Activated naive CD8-positive, alpha-beta T cell treated with anti-CD3 and anti-CD28 coated beads for 36 hours (primary cell): ENCODE measurements at places on chromosomes 6 and 20. TPM values are rescaled to one million over a fixed set of nuclear protein-coding genes. Genes with fewer than 3 reads are reported as not detected.

DNA sequence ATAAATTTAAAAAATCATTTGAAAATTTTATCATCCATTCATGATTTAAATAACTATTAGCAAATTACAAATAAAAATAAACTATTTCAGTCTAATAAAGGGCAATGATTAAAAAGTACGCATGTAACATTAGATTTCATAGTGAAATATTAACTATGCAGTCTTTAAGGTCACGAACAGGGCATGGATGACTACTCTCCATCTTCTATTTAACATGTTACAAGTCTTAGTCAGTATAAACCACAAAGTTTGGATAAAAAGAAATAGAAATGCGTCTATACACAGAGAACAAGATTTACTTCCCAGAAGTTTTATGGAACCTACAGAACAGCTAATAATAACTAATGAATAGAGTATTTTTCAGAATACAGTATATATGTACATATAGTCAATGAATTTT lies 1016.0 kb downstream of the EYS start:
- no peak for DNase-seq

DNA sequence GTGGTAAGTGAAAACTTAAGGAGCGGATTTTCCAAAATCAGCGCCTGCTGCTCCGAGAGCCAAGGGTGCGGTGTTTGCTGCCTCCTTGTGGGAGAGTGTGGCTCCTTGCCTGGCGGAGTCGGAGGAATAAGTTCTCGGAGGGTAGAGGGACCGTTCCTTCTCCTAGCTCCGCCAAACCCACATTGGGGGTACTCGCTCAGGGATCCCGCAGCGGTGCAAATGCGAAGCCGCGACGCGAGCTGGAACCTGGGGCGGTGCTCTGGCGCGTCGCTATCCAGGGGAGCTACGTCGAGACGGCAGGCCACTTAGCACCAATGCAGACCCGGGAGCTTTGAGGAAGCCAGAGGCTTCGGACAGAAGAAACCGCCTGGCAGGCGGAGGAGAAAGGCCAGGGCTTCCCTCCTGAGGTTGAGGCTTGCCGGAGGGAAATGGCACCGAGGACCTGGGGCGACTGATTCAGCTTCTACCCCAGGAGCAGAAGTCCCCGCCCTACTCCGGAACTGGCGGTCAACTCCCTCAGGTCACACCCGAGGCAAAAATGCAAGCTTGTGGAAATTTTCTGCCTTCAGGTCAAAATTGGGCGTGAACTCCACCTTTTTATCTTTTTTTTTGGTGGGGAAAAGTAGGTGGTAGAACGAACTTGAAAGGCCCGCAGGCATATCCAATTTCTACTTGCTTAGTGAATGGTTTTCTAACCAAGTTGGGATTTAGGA lies 5.7 kb upstream of the DDX43 start:
- peak; percentile 55 for DNase-seq

DNA sequence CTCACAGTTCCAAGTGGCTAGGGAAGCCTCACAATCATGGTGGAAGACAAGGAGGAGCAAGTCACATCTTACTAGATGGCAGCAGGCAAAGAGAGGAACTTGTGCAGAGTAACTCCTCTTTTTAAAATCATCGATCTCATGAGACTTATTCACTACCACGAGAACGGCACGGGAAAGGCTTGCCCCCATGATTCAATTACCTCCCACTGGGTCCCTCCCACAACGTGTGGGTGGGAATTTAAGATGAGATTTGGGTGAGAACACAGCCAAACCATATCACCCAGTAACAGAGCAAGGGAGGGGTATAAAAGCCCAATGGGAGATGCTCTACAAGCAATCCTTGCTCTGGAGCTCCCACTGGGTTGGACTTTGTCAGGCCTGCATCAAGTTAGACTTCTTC lies 80.4 kb downstream of the JPH2 start:
- no peak for DNase-seq

- DNase-seq, result no peak
These were observed 29.2 kb downstream of the C6orf58 start for GRCh38 chr6:127606131-127606562.

- DNase-seq, result no peak
These were observed 14.5 kb downstream of the STX16 start for GRCh38 chr20:58665606-58666005.

DNA sequence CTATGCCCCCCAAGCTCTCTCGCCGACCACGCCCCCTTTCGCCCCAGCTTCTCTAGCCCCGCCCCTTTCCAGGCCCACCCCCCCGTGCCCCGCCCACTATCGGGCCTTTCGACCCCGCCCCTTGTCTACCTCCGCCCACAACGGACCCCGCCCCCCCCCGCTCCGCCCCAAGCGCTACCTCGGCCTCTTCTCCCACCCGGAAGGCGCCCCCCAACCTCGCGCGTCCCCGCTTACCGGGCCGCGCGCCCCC lies 200 bp downstream of the ZBTB22 start:
- no peak for DNase-seq

DNA sequence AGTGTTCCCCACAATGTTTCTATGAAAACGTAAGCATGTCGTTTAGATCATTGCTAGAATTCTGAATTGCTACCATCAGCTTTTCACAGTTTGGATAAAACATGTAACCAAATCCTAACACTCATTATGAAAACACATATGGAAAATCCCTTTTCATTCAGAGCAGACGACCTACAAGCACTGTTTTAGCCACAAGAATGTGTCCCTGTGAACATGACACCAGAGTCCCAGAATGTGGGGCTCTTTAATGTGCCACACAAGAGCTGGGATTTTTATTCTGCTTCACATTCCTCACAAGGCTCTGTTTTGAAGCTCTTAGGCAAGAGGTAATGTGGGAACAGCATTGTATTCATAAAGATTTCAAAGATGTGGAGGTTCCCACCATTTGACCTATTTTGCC lies 141.1 kb upstream of the CITED2 start:
- DNase-seq, result no peak

GRCh38 chr6:155112757-155113156 lies 117.6 kb downstream of the TIAM2 start:
- DNase-seq, result no peak

DNA sequence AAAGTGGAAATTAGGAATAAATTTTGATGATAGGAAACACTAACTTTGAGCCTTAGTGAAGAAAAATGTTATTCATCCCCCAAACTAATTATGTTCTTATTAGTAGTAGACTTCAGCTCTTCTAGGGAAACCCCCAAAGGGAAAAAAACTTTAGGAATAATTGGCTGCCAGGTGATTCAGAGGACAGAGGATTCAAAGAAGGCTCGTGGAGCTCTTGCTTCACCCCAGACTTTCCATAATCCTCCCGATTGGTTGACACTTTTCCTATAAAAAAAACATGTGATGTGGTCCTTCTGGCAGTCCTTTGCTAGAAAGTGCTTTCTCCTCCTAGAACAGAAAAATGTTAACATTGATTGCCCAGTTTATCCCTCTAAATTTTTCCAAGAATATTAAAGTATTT lies 5.6 kb upstream of the CCDC170 start:
- no peak for DNase-seq

- no peak for DNase-seq
These were observed 623 bp upstream of the MRPS26 start for GRCh38 chr20:3045042-3045815.

DNA sequence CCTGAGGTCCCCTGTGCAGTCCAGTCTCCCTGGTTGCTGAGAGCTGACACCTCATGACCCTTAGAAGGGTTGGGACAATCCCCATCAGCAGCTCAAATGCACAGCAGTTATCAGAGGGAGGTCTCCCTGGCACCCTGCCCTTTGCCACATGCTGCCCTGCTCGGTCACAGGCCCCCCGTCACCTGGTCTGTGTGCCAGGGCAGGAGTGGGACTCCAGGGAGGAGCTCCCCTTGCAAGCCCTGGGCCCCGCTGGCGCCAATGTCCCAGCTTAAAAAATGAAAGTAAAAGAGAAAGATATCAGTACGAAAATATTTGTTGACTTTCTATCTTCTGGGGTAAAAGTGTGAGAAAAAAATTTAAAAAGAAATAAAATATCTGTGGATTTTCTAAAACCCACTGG lies 68.1 kb upstream of the SLC22A16 start:
- no peak for DNase-seq

Gene ZNF343
- 8.8 TPM for total RNA-seq

- DNase-seq, result no peak
These were observed 215.1 kb downstream of the DLL1 start for GRCh38 chr6:170075659-170076223.

DNA sequence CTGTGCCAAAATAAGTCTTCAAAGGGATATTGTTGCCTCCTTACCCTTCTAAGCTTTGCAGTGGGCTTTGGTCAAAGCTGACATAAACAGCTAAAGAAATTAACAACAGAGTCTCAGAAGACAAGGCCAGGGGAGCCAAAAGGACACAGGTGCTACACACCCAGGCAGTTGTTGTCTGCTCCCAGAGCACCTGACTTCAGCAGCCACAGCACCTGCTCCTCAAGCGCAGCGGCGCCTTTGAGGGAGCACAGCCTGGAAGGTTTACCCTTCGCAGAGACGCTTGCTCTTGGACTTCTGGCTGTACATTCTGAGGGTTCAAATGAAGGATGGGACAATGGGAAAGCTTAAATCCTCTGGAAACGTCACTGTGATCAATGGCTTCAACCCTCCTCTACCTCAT lies 16.6 kb downstream of the B4GALT5 start:
- no peak for DNase-seq

DNA sequence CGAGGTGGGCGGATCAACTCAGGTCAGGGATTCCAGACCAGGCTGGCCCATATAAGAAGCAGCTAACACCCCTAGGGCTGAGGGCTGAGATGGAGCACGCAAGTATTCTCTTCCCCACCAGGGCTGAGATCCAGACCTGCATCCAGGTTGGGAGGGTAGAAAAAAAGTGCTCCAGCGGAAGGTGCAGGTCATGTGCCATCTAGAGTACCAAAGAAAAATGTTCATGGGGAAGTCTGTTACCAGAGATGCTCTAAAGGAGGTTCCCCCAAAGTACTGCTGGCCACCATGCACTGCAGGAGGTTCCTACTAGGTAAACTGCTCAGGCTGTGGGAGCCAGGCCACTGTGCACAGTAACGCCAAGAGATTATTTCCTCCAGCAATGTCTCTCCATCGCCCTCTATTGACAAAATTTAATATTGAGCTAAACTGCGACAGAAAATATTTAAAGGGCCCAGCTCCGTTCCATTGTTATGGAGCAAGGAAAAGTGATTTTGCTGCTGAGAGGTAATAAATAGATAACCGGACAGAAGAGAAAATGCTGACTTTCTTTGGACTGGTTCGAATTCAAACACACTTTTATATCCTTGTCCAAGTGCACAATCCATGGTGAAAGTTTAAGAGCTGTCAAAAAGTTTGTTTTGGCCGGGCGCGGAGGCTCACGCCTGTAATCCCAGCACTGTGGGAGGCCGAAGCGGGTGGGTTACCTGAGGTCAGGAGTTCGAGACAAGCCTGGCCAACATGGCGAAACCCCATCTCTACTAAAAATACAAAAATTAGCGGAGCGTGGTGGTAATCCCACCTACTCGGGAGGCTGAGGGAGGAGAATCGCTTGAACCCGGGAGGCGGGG lies 159.9 kb downstream of the OR2B2 start:
- peak; percentile 40 for DNase-seq

- DNase-seq, result no peak
These were observed 1.5 kb upstream of the SLC26A8 start for GRCh38 chr6:36025932-36026327.

- peak; percentile 47 for DNase-seq
These were observed 17.9 kb downstream of the HLA-G start for GRCh38 chr6:29845405-29846006.

- no peak for DNase-seq
These were observed 10.9 kb upstream of the NELFCD start for GRCh38 chr20:58970146-58970545.

- no peak for DNase-seq
These were observed 9.7 kb downstream of the BEND3 start for GRCh38 chr6:107105511-107106116.

DNA sequence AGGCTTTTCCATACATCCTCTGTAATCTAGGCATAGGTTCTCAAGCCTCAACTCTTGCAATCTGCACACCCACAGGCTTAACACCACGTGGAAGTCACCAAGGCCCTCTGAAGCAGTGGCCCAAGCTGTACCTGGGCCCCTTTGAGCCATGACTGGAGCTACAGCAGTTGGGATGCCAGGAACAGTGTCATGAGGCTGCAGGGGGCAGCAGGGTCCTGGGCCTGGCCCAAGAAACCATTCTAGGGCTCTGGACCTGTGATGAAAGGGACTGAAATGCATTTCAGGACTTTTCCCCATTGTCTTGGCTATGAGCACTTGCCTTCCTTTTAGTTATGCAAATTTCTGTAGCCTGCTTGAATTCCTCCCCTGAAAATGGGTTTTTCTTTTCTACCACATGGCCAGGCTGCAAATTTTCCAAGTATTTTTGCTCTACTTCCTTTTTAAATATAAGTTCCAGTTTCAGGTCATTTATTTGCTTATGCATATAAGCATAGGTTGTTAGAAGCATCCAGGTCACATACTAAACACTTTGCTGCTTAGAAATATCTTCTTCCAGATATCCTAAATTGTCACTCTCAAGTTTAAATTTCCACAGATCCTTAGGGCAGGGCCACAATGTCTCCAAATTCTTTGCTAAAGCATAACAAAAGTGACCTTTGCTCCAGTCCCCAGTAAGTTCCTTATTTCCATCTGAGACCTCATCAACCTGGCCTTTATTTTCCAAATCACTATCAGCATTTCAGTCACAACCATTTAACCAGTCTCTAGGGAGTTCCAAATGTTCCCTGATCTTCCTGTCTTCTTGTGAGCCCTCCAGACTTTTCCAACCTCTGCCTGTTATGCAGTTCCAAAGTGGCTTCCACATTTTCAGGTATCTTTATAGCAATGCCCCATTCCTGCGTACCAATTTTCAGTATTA lies 48.6 kb upstream of the CD2AP start:
- DNase-seq, result no peak

DNA sequence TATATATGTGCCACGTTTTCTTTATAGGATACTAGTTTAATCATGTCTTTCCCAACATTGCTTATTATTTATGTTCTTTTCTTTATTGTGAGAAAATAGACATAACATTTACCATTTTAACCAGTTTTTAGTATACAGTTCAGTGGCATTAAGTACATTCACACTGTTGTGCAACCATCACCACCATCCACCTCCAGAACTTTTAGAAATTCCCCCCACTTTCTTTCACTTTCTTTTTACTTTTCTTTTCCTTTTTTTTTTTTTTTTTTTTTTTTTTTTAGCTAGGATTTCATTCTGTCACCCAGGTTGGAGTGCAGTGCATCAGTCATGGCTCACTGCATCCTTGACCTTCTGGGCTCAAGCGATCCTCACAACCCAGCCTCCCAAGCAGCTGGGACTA lies 18.5 kb downstream of the RBCK1 start:
- DNase-seq, result no peak

- DNase-seq, result no peak
These were observed 40.1 kb downstream of the DNAH8 start for GRCh38 chr6:38755207-38755606.
